ENCODE measurements at places on chromosomes 4 and X.

DNA sequence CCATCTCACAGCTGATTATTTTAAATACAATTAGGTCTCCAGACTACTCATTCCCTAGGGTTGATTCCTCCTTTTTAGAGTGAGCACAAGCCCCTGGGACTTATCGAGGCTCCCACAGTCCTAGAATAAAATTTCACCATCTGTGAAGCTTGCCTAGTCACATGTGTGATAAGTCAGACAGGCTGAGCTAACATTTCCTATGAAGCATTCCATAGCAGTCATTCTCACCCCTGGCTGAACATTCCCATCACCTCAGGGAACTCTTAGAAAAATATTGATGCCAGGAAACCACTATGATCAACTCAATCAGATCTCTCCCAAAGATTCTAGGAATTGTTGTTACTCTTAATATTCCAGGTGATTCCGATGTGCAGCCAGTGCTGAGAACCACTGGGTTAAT, 37.7 kb downstream of the ARHGEF9 start:
- DNase-seq = no peak

DNA sequence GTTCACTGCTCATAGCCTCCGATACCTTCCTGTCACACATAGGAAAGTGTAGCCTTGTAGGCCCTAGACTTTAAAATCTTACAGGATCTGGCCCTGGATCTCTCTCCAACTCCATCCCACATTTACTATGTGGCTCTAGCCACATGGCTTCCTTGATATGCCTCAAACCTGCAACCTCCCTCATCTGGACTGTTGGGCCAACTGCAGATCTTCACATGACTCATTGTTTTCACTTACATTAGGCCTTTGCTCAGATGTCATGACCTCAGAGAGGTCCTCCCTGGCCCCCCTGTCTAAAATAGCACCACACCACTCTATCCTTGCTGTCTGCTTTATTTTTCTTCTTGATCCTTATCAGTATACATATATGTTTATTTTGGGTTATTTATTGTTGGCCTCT, 8.1 kb upstream of the NR0B1 start:
- DNase-seq = no peak

- no peak for DNase-seq
Observed at GRCh38 chr4:152325831-152326230, 210.1 kb downstream of the FBXW7 start.

DNA sequence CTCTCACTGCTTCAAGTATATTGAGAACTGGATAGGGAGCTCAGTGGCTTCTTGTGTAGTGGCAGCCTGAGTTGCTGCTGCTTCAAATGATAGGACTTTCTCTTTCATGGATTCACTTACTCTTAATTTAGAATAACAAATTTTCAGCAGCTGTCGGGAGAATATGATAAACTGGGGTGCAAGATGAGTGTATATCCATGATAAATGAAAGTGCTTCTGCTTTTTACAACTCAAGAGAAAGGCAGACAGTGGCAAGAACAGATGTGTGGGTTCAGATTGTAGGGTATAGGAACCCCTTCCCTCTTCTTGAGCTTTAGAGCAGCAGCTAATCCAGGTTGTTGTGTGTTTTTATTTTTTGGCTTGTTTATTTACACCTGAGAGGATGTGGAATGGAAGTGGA, 1.0 kb downstream of the SH3BGRL start:
- DNase-seq = no peak

DNA sequence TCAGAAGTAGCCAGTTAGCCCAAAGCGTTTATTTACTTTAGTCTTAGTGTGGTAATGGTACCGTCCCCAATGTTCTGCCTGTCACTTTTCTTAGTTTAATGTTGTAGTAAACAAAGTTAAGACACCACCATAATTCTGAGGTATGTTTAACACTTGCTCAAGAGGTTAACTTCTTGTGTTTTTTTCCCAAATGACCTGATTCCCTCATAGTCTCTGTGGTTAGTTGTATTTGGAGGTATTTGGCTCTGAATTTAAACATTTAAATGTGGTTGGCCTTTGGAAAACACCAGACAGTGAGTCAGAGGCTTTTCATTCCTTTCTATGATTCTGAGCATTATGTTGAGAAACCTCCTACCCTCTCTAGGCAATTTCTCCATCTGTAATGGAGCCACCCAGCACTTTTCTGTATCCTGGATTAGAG, 47.9 kb downstream of the CXCL1 start:
- no peak for DNase-seq

- no peak for DNase-seq
Observed at GRCh38 chr4:53844133-53844532, 220.3 kb downstream of the CHIC2 start.

DNA sequence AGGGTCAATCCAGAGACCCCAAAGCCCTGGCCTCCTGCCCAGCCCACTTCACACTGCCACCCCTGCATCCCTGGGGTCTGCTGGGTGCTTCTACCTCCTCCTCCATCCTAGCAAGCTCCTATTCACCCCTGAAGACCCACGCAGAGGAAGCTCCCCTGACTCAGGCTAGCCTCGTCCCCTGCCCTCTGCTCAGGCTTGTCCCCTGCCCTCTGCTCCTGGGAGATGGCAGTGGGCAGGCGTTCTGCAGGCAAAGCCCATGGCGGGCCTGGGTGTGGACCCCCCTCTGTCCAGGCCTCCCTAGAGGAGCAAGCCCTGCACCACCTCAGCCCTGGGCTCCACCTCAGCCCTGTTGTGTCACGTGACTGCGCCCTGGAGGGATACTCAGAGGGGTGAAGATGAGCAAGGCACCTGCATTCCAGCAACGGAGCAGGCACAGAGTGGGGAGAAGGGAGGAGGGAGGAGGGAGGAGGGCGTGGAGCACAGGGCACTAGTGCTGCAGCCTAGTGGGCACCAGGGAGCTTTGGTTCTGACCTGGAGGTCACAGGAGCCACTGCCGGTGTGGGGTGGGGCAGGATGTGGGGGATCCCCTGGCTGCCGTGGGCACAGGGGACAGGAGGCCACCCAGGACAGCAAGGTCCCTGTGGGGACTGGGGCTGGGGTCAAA, 27.6 kb upstream of the FGFR3 start:
- DNase-seq = no peak
